ENCODE measurements at places on chromosomes 2 and 18.

DNA sequence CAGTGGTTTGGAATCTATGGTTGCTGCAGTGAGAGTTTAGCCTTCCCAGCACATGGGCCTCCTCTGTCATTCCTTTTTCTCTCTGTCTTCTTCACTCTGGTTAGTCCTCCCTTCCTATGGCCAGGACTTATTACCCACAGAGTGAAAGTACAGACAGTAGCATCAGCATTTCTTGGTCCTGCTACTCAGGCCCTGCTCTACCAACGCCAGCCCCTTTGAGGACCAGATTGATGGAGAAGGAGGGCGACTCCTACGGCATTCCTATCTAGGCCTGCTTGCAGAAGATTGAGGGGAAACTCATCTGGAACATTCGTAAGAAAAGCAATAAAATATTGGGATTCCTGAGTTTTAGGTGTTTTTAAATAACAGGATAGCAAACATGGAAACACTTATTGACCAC, 43.5 kb downstream of the BMP10 start:
- DNase-seq = no peak

DNA sequence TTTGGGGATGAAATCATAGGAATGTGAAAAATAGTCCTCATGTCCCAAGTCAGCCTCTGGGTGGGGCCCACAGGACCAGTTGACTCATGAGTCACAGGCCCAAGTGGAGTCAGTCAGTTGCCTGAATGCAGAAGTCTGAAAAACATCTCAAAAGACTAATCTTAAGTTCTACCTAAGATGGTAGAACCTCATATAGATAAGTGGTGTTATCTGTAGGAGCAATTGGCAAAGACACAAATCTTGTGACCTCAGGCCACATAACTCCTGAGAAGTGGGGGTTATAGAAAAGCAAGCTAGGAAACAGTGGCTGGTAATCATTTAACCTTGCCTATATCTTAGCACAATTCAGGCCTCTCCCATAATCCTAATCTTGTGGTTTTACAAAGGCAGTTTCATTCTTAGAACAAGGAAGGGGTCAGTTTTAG, 257.1 kb upstream of the SPOPL start:
- DNase-seq = no peak

DNA sequence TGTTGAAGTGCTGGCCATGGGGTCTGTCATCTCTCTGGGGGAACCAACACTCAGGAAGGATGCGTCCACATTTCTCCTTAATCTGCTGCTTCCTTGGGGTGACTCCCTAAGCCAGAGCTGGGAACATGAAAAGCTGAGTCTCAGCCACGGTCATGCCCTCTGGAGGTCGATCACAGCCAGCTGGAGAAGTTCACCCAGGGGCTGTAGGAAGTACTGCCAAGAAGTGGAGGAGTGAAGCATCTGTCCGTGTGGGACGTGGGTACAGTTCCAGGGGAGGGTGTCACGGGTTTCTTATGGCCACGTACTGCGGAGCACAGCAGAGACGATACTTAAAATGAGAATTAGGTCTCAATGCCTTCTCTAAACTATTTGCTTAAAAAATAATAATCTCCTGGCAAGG, 42.4 kb upstream of the IGFBP2 start:
- no peak for DNase-seq

DNA sequence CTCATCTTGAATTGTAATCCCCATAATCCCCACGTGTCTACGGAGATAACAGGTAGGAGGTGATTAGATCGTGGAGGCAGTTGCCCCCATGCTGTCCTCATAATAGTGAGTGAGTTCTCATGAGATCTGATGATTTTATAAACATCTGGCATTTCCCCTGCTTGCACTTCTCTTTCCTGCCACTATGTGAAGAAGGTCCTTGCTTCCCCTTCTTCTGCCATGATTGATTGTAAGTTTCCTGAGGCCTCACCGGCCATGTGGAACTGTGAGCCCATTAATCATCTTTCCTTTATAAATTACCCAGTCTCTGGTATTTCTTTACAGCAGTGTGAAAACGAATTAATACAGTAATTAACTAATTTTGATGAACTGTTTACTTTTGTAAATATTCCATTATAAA, 582.5 kb downstream of the TSN start:
- DNase-seq = no peak

DNA sequence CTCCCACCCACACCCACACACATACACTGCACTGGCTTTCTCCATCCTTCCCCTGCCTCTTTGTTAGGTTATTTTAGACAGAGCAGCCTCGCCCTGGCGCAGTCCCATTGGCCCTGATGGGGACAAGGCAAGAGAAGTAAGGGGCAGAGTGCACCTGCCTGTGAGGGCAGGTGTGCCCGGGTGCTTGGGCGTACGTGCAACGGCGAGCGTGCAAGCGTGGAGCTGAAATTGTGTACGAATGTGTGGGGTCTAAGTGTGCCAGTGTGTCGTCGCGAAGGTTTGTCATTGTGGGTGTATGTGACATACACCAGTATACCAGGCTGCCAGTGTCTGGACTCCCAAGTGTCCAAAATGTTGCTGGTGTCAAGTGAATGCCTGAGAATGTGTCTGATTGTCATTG, 544 bp downstream of the LRATD1 start:
- no peak for DNase-seq

DNA sequence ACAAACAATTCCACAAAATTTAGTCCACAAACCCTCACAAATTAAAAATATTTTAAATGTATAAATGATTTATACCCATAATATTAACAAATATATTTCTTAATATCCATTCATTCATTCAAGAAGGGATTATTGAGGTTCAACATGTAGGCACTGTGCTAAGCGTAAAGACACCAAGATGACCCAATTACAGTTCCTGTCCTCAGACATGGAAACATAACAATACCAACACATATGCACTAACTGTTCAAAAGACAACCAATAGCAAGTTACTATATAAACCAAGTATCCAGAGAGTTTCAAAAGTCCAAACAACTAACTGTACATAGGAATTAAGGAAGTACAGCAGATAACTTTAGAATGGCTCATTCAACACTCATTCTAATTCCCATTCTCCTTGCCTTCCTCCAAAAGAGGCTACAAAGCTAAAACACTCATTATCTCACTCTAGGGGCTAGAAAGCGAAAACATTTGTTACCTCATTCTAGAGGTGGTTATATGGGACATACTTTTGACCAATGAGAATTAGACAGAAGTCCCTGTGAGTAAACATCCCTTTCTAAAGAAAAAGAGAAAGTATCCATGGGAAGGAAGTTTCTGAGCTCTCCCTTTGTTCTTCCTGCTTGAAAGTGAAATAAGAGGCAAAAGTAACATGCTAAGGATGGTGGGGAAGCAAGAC, 292.4 kb downstream of the ZEB2 start:
- DNase-seq = no peak

GRCh38 chr2:119823734-119824334, 64.1 kb downstream of the PTPN4 start:
- DNase-seq = no peak

GRCh38 chr2:160433466-160434140, 60.0 kb downstream of the RBMS1 start:
- DNase-seq = no peak

DNA sequence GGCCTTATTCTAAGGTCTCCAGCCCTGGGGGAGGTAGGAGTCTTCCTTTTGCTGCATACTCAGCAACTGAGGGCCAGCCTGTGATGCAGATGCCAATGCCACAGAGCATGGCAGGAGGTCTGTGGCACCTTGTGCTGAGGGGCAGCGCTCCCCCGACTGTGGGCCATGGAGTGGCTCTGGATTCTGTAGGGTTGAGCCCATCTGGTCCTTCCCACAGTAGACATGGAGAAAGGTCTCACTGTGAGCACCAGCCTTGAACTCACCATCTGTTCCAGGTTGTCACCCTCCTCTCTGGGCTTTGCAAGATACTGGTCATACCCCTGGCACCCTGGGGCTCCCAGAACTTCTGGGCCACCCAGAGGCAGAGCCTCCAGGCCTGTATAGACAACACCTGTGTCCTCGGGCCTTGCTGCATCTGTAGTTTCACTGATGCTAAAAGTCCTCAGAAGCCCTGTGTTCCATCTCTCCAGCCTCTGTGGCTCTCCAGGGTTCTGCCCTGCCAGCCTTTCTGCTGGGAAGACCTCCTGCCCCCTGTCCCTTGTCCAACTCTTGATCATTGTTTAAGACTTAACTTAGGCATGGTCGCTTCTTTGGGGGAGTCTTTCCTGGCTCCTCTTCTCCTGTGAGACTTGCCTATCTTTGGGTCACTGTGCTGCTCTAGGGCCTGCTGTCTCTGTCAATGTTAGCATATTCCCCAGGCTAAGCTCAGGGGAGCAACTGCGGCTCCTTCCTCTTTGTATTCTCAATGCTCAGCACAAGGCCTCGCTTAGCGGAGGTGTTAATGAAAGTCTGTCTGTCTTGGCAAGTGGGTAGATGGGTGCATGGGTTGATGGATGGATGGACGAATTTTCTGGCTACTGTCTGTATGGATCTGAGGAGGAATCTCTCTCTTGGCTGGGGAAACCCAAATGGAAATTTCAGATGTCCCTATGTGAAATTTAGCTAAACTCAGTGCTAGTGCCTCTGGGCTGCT, 160.9 kb downstream of the DYSF start:
- no peak for DNase-seq

DNA sequence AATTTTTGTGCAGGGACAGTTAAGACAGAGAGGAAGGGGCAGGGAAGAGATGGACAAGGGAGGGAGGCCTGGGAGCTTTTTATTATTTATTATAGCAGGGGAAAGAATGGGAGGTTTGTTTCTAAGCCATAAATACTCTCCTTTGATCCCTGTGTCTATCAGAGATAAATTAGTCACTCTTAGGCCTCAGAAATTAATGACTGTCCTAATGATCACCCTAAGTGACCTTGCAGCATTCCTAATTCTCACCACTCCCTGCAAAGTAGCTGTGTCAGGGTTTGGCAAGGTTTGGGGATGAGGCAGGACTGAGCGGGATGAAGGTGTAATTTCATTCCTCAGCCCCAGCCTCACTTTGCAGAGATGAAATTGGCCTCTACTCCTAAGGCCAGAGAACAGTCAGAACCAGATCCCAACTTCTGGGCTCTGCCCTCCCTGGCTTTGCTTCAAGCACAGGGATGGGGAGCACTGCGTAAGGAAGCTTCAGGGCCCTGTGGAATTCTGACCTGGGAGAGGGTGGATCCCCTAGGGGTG, 95.0 kb downstream of the TMEM17 start:
- no peak for DNase-seq

Measured in GOT3 (cell line).